SW 1271 (cell line): ENCODE measurements at places on chromosomes 4 and X.

- no peak for DNase-seq
Measured at GRCh38 chr4:107330916-107331315, 294.8 kb upstream of the DKK2 start.

DNA sequence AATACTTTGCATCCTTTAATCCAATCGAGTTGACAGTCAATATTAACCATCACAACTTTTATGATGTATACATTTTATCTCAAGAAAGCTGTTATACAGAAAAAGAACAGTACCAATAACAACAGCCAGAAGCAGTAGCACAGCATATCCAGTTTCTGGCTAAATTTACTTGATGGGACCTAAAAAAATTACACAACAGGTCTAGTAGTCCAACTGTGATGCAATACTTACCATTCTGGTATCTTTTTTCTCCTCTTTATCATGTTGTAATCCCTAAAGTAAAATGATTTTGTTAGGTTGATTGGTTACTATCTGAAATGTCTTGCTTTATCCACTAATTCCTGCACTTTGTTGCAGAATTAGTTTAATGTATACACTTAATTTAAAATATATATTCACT, 1150.6 kb downstream of the FAT4 start:
- DNase-seq: no peak

DNA sequence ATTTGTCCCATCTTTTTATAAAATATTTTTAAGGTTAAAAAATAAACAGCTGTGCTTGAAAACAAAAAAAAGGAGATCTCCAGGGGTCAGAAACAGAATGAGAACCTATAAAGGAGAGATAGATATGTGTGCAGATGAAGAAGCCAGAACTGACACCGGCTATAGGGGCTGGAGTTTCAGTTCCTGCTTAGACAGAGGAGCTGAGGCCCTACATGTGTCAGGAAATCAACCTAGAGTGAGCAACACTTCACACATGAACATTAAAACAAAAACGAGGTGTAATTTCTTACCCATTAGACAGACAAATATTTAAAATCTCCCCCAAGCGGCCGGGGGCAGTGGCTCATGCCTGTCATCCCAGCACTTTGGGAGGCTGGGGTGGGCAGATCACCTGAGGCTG, 17.8 kb upstream of the HUWE1 start:
- no peak for DNase-seq

GRCh38 chrX:700936-701335, 70.3 kb downstream of the SHOX start:
- DNase-seq: no peak

DNA sequence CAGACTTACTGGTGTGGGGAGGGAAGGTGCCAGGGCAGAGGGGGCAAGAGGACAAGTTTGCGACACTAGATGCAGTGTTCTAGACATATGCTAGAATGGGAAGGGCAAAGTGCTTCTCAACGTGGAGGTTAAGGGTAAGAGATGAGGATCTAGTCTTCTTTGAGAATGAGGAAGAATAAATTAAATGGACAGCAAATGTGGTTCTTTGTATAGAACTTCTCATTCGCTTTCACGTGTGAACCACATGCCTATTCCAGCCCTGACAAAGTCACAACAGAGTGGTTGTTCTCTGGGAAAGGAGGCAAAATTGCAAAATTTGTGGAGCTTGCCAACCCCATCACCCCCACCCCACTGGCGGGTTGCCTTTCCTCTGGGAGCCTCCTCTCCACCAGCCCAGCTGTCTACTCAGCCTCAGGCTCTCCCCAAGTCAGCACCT, 1.5 kb upstream of the ANXA5 start:
- DNase-seq: no peak

DNA sequence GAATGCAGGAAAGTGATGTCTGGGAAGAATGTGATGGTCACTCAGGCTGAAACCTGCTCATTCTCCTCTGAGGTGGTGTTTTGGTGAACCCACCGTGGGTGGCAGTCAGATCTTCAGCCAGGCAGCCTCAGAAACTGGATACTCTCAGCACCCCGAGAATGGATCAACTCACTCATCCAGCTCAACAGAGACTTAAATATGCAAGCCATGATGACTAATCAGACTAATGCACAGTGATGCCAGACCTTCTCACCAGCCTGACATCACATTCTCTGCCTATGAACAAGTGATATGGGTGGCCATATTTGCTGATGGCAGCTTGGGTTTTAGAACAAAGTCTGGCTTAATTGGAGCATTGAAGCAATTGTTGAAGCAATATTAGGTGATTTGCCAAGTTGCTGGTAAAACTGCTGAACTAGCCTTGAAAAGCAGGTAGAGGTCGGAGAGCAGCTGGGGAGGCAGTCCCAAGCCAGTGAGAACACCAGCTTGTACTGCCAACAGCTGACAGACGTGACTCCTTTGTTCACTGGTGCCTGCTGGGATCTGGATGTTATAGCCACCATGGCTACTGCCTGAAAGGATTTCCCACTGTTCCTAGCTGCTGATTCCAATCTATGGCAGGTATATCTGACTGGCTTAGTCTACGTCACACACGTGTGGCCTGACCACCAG, 608.1 kb downstream of the MID1IP1 start:
- no peak for DNase-seq

DNA sequence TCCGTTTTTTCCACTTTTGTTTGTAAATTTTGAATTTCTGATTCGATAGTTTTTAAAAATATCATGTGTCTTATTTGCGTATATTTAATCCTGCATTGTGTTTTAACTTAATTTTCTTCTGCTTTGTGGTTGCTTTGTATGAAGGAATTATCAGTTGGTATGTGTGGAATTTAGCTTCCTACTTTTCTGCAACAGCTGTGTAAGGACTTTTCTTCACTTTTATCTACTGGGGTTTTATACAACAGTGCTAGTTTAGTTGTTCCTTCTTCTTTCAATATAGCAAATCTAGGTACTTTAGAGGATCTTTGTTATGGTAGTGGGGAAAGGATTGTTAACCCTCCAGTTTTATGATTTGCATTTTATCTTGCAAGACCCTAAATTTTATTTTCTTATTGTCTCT, 410.3 kb downstream of the CCSER1 start:
- DNase-seq: no peak

GRCh38 chr4:153728660-153729059, 31.2 kb downstream of the RNF175 start:
- DNase-seq: no peak

- no peak for DNase-seq
Measured at GRCh38 chr4:128337863-128338262, 50.2 kb upstream of the PGRMC2 start.

DNA sequence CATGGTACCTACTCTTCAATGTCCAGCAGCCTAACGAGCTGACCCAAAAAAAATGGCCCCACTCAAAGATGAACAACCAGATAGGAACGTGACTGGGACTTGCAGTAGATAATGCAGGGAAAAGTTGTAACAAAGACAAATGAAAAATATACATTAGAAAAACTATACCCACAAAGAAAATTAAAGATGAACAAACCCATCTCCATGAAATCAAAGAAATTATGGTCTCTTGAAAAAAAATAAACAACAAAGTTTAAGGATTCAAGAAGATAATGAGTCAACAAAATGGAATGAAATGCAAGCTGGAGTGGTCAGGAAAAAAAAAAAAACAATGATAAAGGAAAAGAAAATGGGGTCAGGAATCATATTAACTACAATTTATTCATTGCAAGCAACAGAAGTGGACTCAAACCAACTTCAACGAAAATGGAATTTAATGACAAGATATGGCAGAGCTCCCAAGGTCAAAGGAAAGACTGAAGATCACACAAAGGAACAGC, 309.8 kb upstream of the GALNT7 start:
- DNase-seq: no peak

- peak; percentile 6 for DNase-seq
Measured at GRCh38 chrX:41009850-41010846, 75.1 kb upstream of the USP9X start.

- DNase-seq: no peak
Measured at GRCh38 chrX:1274786-1275185, 6.2 kb downstream of the CSF2RA start.

DNA sequence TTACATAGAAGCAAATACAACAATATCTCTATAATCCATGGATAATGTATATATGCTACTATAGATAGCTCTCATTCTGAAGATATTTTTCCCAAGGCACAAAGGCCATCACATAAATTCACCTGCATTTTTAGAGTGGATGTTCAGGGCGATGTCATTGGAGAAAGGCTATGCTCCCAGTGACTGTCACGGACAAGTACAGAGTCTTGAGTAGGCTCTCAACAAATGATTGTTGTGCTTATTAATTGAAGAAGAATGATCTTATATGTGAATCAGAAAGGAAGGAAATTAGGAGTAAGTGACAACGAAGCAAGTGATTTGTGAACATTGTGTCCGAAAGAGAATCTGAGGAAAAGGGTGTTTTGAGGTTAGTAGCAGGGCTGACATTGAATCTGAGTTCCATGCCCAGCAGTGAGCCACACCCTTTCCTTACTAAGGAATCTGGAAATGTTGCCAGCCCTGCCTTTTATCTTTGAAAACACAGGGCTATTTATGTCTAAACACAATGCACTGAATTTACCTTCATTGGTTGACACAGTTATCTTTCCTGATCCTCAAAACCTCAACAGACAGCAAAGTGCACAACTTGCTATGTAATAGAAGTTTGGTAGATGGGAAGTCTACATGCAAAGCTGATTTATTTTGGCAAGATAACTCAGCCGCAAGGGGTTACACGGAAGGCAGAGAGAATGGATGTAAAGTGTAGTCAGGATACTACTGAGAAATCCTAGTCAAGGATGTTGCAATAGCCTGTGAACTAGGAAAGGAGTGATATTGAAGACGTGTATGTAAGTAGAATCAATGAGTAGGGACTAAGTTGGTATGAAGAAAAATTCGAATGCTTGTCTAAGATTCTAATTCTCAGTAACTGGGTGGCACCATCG, 50.4 kb downstream of the SORBS2 start:
- DNase-seq: no peak

- DNase-seq: no peak
Measured at GRCh38 chrX:109373468-109373867, 108.4 kb downstream of the GUCY2F start.

DNA sequence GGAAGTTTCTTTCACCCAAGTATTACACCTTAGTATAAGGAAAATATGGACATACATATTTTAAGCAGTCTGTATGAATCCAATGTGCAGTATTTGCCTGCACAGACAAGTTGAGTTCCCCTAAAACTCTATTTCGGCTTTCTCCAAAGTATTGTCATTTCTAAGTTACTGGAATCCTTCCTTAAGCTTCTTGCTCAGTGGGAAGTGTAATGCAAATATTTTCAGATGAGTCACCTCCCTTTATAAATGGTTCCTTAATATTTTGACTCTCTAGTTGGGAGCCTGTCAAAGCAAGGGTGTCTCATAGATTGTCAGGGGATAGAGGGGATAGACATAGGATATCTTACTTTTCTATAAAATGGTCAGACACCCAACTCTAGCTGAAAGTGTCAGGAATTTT, 178.6 kb downstream of the NAA11 start:
- DNase-seq: no peak

- DNase-seq: no peak
Measured at GRCh38 chrX:10178866-10179463, 22.2 kb downstream of the CLCN4 start.

GRCh38 chr4:113474017-113474416, 287.5 kb downstream of the CAMK2D start:
- DNase-seq: peak; percentile 31

DNA sequence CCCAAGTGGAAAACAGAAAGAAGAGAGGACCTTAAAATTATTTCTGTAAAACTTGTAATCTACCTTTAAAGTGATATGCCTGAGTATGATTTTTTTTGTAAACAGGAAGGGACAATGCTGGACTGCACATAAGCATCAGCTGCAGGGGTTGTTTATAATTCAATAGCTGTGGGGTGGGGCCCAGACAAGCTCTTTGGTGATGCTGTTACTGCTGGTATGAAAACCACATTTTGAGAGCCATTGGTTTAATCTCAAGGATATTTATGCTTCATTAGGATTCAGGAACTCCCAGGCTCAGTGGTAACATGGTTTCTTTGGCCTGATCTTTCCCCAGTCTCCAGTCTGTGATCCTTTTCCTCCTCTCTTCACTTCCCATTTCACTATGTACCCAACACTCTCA, 34.3 kb upstream of the GRPR start:
- DNase-seq: no peak

DNA sequence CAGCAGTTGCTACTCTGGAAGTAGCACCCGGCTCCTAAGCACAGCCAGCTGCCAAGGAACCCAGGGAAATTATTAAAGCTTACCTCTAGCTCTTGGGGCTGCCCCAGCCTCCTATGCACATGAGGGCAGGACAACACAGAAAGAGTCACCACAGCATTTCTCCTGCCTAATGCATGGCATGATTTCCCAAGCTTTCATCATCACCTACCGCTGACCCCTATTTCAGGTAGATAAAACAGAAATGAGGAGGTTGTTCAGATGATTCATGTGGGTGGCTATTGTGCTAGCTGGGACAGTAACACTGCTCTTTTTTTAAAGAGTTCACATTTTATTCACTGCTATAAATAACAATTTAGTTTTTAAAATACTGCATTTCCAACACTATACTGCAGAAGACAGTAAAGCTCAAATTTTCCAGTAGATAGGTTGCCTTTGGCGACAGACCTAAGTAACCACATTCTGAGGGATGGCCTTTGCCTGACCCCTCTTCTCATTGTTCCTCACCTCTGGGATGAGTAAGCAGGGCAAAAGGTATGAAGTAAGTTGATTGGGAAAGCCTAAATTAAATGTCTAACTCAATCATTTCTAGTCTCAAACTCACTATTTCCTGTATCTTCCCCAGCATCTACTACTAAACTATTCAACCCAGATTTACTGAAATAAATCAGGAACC, 16.7 kb downstream of the CASK start:
- no peak for DNase-seq

DNA sequence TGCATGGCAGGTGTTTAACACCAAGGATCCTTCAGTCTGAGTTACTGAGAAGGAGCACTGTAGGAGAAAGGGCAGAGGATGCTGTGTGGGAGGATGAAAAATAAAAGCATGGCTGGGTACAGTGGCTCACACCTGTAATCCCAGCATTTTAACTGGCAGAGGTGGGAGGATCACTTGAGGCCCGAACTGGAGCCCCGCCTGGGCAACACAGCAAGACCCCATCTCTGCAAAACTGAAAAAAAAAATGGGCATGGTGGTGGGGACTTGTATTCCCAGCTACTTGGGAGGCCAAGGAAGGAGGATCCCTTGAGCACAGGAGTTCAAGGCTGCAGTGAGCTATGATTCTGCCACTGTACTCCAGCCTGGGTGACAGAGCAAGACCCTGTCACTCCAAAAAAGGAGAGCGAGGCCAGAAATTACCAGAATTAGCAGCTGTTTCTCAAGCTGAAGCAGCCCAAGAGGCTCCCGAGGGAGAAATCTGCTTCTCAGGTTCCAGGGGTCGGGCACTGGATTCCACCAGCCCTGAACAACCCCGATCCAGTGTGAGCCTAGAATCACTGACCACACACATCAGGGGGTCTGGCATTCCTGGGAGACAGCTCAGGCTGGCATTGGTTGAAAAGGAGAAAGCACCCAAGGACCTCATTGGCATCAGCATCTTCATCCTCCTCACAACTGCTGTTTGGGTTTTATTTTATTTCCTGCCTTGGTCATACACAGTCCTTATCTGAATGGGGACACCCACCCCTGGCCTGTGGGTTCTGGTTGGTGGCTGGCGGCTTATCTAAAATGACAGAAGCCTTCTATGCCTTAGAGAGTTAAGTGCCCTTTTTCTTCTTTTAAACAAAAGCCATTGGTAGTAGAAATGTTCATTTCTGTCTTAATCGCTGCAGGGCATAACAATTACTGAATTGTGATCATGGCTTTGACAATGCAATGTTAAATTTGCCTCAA, 66.3 kb upstream of the TRIM2 start:
- DNase-seq: no peak

- DNase-seq: no peak
Measured at GRCh38 chr4:101328063-101328602, 19.2 kb downstream of the PPP3CA start.
